Fibroblast of mammary gland (primary cell): ENCODE measurements at places on chromosomes 7 and 10.
A peak's percentile ranks its signal among the peaks of the same experiment; 100 is the strongest.

- DNase-seq: no peak
Measured at GRCh38 chr10:128128582-128128981, 2.4 kb upstream of the MKI67 start.

DNA sequence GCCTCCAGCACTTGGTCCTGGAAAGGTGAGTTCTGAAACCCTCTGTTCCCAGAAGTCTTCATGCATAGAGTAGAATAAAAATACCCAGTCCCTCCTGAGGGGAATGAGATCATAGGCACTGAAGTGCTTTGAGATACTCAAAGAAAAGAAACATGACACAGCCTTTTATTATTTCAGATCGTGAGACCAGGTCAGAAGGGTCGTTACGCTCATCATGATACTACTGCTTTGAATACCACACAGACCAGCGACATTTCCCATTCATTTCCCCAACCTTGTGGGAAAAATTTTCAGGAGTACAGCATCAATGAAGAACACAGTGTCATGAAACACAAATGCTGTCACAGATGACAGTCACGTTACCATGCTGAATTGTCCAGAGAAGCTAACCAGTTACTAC is 15.0 kb downstream of the CLRN3 start:
- DNase-seq: no peak

GRCh38 chr10:70418229-70418628 is 14.3 kb downstream of the EIF4EBP2 start:
- peak; percentile 69 for DNase-seq

DNA sequence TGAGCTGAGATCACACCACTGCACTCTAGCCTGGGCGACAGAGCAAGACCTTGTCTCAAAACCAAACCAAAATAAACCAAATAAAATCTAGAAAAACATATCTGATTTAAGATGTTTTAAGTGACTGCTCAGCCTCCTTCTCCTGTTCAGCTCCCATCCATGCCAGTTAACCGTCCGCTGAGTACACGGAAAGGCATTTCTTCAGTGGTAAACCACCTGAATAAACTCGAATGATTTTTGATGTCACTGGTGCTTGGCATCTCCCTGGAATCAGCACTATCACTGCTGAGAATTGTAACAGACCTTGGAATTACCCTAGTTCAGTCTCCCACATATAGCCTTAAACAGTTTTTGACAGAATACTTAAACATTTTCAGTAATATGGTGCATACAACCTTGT is 24.1 kb upstream of the NRCAM start:
- DNase-seq: no peak

GRCh38 chr7:94330269-94331020 is 64.2 kb upstream of the COL1A2 start:
- DNase-seq: no peak

GRCh38 chr7:82442492-82443035 is 1.0 kb downstream of the CACNA2D1 start:
- DNase-seq: peak; percentile 19
